ENCODE measurements at places on chromosomes 6 and 20.

- no peak for DNase-seq
Measured at GRCh38 chr6:51868591-51869355, 218.6 kb downstream of the PKHD1 start.

- DNase-seq, result no peak
Measured at GRCh38 chr6:19705606-19706005, 131.6 kb upstream of the ID4 start.

GRCh38 chr6:125741336-125741735 lies 8.1 kb upstream of the HEY2 start:
- DNase-seq, result no peak

GRCh38 chr20:4633379-4633778 lies 88.3 kb upstream of the PRND start:
- no peak for DNase-seq

- DNase-seq, result no peak
Measured at GRCh38 chr20:54122189-54122588, 51.6 kb downstream of the CYP24A1 start.

DNA sequence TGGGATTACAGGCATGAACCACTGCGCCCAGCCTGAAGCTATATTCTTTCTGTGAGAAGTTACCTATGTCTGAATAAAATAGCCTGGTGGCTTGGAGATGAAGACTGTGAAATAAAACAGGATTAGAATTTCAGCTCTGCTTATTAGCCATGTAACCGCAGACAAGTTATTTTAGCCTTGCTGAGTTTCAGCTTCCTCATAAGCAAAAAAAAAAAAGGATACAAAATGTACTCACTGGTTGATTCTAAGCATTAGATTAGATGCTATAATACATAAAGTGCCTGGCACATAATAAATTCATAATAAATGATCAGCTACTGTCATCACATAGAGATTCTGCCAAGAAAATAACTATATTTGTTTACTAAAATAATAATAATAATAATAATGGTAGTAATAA lies 98.8 kb downstream of the EPB41L2 start:
- no peak for DNase-seq

DNA sequence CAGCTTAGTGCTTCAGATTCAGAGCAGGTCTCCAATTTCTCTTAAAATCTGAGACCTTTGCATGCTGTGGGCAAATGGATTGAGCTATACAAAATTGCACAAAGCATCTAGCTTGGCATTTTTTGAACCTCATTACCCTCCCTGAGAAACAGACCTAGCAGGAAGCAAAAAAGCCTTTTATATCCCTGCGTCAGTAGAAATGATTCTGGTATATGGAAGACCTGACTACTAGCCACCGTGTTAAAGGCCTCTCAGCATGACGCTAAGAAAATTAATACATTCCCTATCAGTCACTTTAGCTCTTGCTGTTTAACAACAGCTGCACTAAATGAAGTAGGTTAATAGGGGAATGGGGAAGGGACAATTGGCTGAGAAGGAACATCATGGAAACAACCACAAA lies 110.7 kb upstream of the SMLR1 start:
- no peak for DNase-seq

DNA sequence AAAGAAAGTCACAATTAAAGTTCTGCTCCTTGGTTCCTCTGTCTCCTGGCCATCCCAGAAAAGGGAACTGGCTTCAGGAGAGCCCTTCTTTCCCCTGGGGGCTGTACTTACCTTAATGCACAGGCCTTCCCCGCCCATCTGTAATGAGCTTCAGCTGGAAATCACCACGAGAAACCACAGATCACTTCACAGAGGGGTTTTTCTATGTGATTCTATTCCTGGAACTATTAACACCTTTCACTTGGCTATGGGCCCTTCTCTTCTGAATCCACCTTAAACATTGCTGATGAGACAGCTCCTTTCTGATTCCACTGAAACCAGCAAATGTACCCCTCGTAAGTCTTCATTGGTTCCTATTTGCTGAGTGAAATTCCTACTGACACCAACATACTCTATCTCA lies 80.7 kb downstream of the FOXF2 start:
- DNase-seq, result no peak

DNA sequence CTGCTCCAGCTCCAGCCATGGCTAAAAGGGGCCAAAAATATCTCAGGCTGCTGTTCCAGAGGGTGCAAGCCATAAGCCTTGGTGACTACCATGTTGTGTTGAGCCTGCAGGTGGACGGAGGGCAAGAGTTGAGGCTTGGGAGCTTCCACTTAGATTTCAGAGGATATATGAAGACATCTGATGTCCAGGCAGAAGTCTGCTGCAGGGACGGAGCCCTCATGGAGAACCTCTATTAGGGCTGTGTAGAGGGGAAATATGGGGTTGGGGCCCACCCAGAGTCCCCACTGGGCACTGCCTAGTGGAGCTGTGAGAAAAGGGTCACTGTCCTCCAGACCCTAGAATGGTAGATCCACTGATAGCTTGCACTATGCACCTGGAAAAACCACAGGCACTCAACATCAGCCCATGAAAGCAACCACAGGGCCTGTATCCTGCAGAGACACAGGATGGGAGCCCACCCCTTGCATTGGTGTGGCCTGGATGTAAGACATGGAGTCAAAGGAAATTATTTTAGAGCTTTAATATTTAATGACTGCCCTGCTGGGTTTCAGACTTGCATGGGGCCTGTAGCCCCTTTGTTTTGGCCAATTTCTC lies 70.5 kb downstream of the NINL start:
- DNase-seq, result no peak

GRCh38 chr6:160349020-160349441 lies 853 bp downstream of the SLC22A3 start:
- DNase-seq, result no peak

DNA sequence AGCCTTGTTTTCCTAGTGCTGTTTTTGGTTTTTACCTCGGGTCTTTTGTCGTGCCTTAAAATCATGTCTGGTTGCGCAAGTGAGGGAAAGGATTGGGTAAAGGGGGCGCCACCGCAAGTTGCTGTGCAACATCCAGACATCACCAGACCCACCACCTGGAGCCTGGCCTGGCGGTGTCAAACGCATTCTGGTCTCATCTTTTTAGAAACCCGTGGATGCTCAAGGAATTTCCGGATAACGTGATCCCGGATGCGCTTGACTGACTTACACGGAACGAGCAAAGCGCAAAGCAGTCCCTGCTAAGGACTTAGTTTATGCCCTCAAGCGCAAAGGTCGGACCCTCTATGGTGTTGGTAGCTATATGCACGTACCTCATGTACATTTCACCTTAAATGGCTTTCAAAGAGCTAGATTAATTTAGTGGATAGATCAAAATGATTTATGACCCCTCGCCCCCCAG lies 105.2 kb downstream of the OR2B2 start:
- no peak for DNase-seq

DNA sequence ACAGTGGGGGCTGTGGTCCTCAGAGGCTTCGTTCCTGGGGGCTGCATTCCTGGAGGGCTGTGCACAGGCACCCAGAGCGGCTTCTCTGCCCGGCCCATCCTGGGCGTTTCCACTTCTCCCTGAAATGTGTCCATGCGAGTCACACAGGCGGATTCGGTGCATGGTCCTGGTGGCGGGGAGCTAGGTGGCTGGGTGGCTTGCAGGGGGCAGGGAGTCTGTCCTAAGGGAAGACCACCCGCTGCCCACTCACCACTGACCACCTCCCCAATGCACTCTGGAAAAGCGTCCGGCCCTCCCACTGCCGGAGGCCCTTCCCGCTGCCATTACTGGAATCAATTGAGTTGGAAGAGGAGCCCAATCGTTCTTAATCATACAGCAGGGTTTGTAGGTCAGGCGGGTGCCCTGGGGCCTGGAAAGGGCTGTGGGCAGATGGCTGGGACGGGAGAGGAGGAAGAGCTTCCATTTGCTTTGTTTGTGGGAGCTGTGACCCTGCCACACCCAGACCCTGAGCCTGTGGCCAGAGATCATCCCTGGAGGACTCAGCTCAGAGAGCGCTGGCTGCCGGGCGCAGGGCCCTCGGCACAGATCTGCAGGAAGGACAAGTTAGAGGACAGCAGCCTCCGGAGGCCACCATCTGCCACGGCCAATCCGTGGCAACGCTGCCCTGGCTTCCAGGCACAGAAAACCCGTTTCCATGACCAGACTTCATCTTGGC lies 6.4 kb downstream of the CHRNA4 start:
- no peak for DNase-seq

GRCh38 chr6:4336778-4337442 lies 201.5 kb upstream of the ECI2 start:
- no peak for DNase-seq

GRCh38 chr6:126038234-126038633 lies 51.9 kb downstream of the TRMT11 start:
- no peak for DNase-seq

DNA sequence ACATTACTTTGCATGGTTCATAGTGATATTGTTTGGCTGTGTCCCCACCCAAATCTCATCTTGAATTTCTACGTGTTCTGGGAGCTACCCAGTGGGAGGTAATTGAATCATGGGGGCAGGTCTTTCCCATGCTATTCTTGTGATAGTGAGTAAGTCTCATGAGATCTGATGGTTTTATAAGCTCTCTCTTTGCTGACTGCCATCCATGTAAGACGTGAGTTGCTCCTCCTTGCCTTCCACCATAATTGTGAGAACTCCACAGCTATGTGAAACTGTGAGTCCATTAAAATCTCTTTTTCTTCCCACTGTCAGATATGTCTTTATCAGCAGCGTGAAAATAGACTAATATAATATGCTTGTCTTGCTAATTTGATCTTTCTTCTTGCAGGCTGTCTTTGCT lies 200.4 kb upstream of the NOX3 start:
- DNase-seq, result no peak

- no peak for DNase-seq
Measured at GRCh38 chr20:17849901-17850683, 118.5 kb downstream of the SNX5 start.

GRCh38 chr6:87921034-87921433 lies 126.6 kb upstream of the SPACA1 start:
- DNase-seq, result no peak

DNA sequence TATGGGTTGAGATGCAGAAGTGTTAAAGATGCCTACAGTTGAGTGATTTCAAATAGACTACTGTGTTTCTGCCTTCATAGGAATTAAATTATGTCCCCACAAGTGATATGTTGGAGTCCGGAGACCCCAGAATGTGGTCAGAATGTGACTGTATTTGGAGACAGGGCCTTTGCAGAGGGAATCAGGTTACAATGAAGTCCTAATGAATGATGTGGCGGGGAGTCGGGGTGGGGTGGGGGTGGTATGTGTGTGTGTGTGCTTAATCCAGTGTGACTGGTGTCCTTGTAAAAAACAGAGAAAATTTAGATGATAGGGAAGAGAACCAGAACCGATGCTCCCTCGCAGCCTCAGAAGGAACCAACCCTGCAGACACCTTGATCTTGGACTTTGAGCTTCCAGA lies 448.2 kb downstream of the QKI start:
- DNase-seq, result no peak

- no peak for DNase-seq
Measured at GRCh38 chr6:35737413-35738211, 780 bp downstream of the ARMC12 start.

DNA sequence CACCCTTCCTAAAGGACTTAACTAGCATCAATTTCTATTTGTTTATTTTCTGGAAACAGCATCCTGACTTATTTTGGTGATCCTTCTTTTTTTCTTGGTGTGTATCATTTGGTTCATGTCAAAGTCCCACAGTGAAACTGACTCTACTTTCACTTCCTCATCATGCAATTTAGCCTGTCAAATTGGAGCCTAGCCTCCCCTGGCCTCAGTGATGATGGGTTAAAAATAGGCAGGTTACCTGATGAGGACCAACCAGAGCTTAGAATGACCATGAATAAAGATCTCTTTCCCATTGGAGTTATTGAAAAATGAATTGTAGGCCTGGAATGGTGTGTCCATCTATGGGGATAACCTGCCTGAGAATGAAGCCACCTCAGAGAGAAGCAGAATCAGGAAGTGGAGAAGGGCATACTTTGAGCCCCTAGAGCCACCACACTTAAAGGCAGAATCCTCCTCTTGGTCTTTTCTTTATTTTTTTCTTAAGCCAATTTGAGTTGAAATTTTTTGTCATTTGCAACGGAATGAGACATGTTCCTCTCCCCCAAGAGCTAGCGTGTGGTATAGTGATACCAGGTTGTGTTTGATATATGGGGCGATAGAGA lies 105.6 kb downstream of the BTBD3 start:
- DNase-seq, result no peak

DNA sequence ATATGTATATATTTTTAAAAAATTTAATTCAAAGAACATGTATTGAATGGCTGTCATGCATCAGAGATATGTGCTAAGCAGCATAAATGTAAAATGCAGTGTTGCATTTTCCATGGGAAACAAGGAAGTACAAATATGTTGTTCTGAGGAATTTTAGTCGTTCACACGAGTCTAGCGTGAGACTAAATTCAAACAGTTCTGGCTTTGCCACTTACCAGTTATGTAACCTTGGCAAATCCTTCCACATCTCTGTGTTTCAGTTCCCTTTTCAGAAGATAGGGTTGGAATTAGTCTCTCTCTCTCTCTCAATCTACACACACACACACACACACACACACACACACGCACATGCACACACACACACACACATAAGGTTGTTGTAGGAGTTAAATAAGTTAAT lies 305.4 kb downstream of the UTRN start:
- DNase-seq, result no peak

DNA sequence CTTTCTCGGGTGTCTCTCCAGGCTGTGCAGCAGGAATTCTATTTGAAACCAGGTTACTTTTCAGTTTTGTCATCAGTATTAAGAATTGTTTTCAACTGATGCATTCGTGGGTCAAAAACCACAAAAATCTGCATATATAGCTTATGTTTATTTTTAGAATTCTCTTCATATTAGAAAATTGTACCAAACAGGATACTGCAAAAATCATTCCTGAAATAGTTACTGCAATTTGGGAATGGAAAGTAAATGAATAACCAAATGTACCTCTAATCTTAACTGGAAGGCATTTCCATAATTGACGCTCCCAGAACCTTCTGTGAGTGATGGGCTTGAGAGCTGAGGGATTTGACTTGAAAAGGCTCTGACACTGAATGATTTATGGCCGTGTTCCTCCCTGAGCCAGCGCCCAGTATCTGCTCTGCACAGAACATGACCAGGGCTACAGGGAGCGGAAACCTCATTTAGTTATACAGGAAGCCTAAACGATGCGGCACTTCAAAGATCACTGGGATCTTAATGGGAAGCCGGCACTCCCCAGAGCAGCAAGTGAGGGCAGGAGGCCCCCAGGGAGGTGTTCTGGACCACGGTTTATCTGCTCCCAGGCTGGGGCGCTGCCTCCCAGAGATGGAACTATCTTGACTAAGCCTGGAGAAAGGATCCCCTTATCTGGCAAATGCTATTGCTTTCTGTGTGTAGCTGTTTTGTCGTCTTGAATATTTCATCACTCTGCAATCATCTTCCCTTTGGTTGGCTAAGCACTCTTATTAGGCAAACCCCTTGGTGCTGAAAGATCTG lies 446.0 kb downstream of the QKI start:
- no peak for DNase-seq

GRCh38 chr20:14597206-14597715 lies 259.8 kb upstream of the FLRT3 start:
- no peak for DNase-seq

DNA sequence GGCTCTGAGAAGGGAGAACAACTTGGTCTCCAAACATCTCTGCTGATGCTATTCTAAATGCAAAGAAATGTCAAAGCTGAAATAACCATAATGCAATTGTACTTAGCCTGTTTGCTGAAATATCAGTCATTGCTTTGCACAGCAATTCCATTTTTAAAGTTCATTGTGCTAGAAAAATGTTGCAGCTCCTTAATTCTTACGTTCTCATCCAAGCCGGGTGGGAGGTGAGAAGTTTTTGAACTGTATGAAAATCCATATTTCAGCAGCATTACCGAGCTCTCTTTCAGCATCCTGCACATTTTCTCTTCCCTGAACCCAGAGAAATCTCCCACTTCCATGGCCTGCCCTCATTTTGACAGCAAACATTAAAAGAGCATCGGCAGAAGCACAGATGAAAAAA lies 630.0 kb downstream of the PTPRT start:
- DNase-seq, result no peak

All from CD8-positive, alpha-beta T cell (primary cell).